ENCODE measurements at places on chromosomes 1 and 21.

GRCh38 chr1:28115267-28115666 is 26.9 kb upstream of the EYA3 start:
- no peak for DNase-seq

GRCh38 chr1:9008236-9008635 is 18.0 kb downstream of the SLC2A7 start:
- DNase-seq: no peak

- DNase-seq: no peak
Observed at GRCh38 chr1:14320518-14320917, 278.0 kb upstream of the KAZN start.

GRCh38 chr1:150210706-150211105 is 25.2 kb downstream of the ANP32E start:
- peak; percentile 84 for DNase-seq

DNA sequence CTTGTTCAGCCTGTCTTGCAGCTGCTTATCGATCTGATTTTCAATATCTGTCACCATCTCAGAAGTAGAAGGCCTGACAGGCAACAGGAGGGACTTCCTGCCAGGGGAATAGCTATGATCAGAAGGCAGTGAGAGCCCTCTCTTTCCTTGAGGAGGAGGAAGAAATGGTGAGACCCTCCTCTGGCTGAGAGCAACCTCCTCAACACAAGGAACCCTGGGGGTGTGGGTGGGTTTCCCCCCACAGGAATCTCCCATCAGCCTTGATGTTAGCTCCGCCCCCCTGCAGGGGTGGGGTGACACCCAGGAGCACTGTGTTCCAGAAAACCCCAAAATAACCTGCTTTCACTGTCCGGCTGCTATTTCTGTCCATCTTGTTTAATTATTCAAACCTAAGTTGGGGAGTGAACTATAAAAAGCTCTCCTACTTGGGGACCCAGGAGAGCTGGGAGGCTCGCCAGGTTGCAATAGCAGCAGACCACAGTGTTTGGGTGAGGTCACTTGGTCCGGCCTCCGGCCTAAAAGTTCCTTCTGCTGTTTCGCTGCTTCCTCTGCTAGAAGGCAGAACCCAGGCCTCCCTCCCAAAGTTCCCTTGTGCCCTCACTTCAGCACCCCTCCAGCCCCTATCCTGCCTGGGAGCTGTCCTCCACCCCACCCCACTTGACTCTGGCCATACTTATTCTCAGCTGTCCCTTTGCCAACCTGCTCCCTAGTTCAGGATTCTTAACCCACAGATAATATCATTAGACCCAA is 7.8 kb upstream of the MEF2D start:
- no peak for DNase-seq

DNA sequence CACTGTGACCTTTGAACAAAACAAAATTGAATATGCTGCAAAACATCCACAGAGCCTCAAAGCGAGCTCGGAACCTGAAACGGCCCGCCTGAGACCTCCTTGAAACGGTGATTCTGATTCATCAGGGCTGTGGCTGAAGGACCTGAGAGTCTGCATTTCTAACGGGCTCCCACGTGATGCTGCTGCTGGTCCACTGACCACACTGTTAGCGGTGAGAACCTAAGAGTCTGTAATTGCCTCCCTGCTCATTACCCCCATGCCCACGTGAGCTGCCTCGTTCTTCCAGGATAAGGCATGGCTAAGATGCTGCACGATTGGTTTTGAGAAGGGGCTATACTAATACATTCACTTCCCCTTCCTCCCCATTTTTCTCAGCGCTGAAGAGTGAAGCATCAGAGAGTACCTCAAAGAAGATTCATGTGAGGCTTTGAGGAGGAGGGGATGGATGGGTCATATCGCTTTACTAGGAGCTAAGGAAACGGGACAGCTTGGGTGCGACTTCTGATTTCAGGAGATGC is 9.7 kb downstream of the TLR5 start:
- no peak for DNase-seq

DNA sequence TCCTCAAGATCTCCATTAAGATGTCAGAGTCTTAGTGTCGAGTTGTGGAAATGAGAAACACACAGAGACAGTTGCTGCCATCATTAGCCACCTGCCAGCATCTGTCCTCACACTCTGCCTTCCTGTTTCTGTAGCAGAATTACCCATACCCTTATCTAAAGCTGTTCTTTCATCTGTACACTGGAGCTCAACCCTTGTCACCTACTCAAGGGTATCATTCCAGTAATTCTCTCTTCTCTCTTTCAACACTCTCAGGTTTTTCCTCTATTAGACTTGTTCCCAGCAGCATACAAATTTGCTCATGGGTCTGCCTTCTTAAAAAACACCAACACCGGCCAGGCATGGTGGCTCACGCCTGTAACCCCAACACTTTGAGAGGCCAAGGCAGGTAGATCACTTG is 27.4 kb upstream of the RNF2 start:
- no peak for DNase-seq

DNA sequence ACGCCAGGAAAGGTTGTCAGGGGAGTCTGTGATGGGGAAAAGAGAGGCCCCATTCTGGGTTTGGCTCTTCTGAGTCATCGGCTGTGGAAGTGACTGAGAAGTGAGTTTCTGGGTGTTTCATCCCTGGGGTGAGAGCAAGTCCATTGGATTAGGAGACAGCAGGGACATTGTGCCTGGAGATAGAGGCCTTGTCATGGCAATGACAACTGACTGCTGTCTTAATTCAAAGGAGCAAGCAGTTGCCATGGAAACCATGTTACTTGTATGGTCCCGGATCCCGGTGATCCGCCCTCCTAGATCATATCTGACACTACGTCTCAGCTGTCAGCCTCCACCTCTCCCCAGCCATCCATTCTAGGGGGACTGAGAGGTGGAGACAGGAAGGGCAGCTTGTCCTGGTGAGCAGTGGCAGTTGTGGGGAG is 34.4 kb downstream of the KIAA0040 start:
- no peak for DNase-seq

DNA sequence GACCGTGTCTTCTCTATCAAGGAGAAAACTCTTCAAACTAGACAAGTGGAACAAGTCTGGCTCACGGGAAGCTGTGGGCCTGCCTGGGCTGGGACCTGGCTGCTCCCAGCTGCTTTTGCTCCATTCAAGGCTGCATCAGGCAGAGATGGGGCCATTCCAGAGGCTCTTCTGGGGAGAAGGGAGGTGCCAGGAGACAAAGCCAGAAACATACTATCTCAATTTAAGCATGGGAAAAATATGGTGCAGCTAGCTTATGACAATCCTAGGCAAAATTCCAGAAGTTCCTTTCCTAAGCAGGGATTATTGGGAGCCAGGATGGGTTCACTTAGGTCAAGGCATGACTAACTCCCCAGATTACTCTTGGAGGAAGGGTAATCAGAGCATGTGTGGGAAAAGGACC is 90.8 kb upstream of the SLC2A1 start:
- no peak for DNase-seq

DNA sequence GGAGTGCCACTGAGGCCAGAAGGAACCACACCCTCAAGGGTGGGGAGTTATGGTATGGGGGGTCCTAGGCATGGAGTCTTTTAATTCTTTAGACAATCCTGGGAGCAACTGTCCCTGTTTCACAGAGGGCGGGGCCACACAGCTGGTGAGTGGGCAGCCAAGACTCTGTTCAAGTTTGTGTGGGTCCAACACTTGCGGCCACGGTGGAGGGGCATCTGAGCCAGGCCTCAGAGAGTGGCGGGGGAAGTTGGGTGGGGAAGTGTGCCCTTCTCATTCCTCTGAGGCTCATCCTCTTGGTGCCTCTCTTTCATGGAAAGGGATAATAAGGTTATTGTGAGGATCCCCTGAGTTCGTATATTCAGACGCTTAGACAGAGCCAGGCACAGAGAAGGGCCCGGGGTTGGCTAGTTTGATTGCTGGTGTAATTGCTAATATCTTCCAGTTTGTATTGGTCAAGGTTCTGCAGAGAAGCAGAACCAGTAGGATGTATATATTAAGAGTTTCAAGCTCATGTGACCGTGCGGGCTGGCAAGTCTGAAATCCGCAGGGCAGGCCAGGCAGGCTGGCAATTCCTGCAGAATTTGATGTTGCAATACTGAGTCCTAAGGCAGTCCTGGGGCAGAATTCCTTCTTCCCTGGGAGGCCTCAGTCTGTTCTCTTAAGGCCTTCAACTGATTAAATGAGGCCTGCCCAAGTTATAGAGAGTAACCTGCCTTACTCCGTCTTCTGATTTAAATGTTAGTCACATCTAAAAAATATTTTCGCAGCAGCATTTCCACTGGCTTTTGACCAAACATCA is 15.9 kb downstream of the PCSK9 start:
- DNase-seq: no peak

DNA sequence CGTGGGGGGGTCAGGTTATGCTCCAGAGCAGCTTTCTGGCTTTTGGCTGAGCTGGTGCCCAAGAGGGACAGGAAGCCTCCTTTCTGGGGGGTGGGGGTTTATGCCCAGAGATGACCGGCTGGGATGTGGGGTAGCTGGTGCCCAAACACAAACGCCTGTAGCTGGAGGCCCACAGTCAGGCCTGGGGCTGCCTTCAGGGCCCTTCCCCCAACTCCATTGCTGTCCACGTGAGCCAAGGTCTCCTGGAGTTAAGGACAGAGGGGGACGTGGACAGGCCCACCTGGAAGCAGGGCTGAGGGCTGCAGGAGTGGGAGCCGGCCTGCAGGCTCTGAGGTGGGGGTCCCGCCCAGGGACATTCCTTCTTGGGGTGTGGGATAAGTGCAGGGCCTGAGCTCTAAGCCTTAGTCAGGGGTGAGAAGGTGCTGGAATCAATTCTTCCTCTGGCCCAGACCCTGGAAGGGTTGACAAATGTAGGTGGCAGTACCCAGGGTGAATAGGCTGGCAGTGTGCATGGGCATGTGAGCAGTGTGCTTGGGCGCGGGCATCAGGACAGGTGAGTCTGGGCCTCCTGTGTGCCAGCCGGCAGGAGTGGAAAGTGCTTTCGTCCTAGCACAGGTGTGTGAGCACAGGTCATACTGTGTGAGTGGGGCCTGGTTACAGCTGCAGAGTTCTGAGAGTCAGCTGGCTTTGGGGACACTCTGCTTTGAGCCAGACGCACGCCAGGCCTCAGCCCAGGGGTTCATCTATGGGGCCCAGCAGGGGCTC is 6.8 kb downstream of the CPLANE2 start:
- DNase-seq: no peak

DNA sequence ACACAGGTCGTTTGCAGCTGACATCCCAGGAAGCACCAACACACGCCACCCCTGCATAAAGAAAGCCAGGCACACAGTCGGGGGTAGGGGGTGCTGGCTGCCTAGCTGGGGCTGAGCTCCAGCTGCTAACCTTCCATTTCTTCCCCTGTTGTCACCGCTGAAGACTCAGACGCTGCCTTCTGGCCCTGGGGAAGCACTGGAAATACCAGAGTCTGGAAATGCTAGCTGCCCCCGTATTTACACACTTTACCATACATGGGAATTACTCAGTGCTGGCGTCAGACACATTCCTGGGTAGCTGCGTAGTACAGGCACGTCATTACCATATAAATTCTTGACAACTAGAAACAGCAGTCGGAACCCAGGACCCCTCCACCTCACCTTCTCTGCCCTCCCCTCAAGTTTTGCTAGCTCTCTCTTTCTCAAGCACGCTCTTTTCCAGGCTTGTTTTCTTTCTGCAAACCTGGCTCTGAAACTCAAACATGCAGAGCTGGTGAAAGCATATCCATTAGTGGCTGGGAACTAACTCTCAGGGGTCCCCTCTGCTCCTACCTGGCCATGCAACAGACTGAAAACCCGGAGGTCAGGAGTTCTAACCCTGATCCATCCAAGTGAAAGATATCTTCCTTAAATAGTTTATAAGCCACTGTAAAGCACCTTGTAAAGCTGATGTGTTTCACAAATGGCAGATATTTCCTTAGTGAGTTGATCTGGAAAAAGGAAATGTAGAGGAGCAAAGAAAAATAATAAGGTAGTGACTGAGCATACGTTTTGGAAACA is 3.3 kb downstream of the CSRP1 start:
- no peak for DNase-seq

DNA sequence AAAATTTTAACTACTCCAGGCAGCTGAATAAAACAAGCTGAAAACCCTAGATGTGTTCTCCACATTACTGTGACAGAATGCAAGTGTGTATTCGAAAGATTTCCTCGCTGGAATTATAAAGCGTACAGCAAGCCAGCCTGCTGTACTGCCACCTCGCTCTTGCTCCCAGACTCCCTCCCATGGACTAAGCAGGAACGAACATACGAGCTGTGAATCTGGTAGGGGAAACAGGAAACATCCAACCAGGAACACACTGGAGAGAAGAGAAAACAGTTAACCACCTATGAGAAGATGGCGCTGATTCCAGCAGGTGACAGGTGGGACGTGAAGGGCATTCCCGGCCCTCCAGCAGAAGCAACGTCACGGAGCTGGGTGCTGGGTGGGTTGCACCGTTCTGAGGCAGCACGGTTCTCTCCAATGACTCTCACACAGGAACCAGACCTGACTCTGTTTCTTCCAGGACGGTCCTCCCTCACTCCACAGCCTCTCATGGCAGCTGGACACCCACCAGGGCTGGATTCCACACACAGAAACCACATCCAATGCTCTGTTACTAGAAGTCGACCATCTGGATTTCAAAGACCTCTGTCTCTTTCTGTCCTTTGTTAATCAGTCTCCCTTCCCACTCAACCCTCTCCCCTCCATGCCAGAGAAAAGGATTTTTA is 219.2 kb downstream of the RERE start:
- DNase-seq: peak; percentile 21

GRCh38 chr1:210688512-210689234 is 360.0 kb downstream of the HHAT start:
- no peak for DNase-seq

DNA sequence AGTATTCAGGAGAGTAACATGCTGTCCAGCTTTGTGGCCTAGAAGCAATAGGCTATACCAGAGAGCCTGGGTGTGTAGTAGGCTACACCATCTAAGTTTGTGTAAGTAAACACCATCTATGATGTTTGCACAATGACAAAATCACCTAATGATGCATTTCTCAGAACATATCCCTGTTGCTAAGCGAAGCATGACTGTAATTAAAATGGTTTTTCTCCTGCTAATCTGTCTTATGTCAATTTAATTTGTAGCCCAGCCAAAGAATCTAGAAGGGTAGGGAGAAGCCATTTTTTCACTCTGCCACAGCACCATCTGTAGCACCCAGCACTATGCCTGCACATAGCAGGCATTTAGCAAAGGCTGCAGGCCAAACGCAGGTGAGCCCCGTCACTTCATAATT is 2.0 kb upstream of the TTC24 start:
- DNase-seq: peak; percentile 33

DNA sequence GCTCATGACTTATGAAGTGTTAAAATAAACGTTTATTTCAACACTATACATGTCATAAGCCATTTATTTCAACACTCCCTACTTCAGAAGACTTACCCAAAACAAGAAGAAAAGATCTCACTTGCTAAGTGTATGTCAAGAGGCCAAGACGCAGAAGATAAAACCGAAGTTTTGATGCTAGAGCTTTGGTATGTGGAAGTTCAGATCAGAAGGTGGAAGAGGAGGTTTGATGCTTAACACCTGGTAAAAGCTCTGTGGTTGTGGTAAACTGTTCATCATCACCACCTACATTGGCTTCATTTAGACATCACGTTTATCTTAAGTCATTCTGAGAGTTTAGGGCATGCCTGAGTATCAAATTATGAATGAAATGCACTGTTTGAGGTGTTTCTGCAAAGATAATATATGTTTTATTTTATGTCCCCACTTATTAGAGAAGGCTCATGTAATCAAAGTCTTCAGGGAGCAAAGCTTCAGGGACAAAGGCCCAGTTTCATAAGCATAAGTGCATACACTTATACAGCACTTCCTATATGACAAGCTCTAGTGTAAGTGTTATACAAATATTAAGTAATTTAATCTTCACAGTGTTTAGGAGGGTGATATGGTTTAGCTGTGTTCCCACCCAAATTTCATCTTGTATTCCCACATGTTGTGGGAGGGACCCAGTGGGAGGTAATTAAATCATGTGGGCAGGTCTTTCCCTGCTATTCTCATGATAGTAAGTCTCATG is 533.3 kb downstream of the PTBP2 start:
- DNase-seq: no peak

- DNase-seq: peak; percentile 81
Observed at GRCh38 chr1:204712708-204713430, 27.3 kb upstream of the LRRN2 start.

Data from NCI-H1694 treated with DMSO at 0.1 percent for 48 hours (cell line).